ENCODE measurements at places on chromosomes 16 and 17.

DNA sequence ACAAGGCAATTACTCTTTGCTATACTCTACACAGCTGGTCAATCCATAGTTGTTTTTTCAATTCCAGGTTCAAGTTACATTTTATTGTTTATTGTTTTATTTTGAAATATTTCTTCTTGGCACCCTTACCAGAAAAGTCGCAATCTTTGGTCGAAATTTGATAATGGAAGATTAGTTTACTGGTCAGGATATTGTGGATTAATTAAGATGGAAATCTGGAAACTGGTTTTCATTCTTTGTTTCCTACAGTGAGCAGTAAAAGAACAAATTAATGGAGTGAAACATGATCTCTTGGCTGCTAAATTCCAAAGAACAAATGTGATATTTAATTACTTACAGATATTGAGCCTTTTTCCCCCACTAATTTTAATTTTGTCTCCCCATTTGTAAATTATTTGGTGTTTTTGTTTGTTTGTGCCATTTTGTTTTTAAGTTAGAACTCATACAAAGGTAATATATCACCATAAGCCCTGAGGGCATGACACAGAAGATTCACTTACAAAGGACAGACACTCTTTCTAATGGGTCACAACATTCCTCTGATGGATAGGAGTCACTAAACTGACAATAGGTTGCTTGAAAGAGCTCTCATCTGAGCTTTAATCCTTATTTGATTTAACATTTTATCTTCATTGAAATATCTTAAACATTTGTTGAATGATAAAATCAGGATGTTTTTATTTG, 700.2 kb downstream of the KCNJ2 start:
- DNase-seq = no peak

- no peak for DNase-seq
Observed at GRCh38 chr17:57972151-57972550, 15.9 kb downstream of the VEZF1 start.

DNA sequence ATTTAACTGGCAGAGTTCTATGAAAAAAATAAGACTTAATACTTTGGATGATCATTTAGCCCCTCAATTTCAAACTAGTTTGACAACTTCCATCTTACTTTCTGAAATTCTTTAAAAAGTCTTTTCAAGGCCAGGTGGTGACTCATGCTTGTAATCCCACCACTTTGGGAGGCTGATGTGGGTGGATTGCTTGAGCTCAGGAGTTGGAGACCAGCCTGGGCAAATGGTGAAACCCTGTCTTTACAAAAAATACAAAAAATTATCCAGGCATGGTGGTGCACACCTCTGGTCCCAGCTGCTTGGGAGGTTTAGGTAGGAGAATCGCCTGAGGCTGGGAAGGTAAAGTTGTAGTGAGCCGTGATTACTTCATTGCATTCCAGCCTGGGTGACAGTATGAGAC, 154.4 kb downstream of the TANC2 start:
- no peak for DNase-seq

DNA sequence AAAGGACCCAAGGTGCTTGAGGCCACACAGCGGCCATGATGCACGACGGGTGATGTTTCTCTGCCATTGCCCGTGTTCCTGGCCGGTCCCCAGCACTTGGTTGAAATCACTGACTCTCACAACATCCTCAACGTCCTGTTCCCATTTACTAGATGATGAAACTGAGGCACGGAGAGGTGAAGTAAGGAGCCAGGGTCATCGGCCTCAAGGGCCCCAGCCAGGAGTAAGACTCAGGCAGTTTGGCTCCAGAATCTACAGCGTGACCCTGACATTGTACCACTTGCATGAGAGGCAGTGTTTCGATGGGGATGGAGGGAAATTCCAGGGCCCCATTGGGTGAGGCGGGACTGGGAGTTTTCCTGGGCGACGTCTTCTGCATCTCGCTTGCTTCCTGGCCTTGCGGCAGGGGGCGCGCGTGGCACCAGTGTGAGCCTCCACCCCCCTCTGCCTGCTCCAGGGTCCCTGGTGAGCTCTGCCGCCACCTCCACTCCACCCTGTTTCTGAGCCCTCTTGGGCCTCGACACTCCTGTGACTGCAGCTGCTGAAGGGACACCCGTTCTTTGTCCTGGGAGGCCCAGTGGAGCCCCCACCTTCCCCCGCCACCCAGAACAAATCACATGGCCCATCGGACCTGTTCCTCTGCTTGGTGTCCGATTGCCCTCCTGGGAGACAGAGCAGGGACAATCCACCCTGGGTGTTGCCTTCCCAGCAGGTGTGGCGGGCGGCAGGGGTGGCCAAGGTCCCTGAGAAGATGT, 133.0 kb upstream of the GSE1 start:
- no peak for DNase-seq

GRCh38 chr16:22198547-22199293, 7.4 kb upstream of the EEF2K start:
- DNase-seq = no peak

- DNase-seq = no peak
Observed at GRCh38 chr16:24291932-24292331, 35.8 kb downstream of the CACNG3 start.

DNA sequence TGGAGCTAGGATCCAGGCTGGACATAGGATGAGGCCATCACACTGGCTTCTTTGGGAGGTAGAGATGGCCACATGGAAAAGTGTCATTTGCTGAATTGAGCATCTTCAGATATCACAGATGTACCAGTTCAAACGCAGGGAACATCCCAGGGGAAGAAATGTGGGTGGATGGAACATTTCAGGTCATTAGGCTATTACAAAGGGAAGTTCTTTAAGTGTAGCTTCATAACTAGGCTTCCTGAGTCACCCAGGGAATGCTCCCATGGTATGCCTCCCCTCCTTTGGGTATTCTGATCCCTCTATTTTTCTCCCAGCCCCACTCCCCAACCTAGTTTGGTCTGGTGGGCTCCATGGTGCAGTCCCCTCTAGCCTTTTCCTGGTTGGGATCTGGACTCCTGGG, 69.8 kb upstream of the IRX3 start:
- DNase-seq = no peak

GRCh38 chr17:61423967-61424649, 24.5 kb downstream of the TBX2 start:
- no peak for DNase-seq

- DNase-seq = no peak
Observed at GRCh38 chr16:85350973-85351372, 238.7 kb upstream of the CIBAR2 start.

Measured in GM19239 (cell line).